Cardiac fibroblast (primary cell): ENCODE measurements at places on chromosomes 7 and 10.

DNA sequence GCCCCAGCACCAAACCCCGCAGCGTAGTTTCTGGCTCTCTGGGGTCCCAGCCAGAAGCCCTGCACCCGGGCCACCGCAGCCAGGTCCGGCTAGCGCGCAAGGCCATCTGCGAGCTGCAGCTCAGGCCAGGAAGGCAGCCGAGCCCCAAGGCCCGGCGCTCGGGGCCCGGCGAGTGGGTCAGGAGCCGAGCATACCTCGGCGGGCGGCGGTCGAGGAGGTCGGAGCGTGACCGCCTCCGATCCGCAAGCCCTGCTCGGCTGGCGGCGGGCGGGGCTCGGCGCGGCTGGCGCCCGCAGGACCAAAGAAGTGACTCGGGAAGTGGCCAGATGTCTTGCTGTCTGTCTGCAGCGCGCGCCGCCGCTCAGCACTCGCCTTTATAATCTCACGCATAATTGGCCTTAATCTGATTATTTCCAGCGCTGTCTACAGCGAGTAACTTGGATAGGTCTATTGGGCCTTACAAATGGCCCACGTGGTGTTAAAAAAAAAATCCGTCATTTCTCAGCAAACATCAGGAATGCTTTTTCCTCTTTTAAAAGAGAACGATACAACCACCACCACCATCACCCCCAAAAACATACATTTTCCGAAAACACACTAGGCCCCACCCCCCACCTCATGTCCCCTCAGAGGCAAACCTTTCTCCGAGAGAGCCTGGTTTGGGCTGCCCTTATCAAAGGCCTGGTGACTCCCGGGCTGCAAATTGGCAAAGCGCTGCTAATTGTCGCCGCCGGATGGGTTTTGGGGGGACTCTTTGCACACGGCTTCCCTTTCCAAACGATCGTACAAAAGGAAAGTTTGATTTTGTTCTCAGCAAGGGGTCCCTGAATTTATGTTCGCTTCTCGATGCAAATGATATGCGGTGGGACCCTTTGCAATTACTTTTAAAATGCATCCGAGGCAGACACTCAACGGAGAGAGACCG, at the start of gene DRGX:
TSS of gene DRGX (minus strand) at position 349 of the 925 bp plus-strand sequence. CDS start 649 bp downstream, outside the sequence.
- DNase-seq = no peak

DNA sequence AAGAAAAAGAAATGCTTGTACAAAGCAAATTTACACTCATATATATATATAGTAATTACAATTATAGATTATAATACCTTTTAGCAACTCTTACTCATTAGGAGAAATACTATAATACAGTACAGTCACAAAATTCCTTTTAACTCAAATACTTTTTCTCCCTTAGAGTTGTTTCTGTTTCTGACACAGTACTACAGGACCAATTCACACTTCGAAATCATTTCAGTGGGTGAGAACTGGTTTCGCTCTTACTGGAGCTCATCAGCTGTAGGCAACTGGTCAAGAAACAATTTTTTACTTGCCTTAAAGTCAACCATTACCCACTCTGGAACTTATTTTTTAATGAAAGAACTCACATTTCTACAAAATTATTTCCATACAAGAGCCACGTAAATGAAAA, 6.0 kb downstream of the CCDC186 start:
- no peak for DNase-seq

GRCh38 chr10:96724621-96725020, 4.3 kb upstream of the PIK3AP1 start:
- no peak for DNase-seq

- DNase-seq = peak; percentile 45
Measured at GRCh38 chr7:30028749-30029635, 780 bp downstream of the PLEKHA8 start.

DNA sequence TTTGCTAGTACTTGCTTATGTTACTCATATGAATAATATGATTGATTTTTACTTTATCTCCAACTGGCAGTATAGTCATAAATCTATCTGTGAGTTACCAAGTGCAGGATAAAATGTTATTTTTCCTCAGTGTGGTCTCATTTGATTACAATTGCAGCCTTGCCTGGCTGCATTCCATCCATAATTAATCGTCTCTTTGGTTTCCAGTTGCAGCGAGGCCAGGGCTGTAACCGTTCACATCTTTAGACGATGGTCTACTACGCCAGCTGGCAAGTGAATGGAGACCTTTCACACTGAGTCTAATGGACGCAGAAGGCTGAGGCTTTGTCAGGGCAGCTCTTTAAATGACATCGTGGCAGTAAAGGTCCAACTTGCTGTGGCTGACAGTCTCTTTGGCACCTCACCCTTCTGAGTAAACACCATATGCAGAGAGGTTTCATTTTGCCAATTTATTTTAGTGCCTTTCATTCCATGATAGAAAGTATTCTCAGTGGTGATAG, 84.0 kb downstream of the ARL4A start:
- no peak for DNase-seq

GRCh38 chr10:1589257-1589656, 148.1 kb downstream of the ADARB2 start:
- DNase-seq = no peak

DNA sequence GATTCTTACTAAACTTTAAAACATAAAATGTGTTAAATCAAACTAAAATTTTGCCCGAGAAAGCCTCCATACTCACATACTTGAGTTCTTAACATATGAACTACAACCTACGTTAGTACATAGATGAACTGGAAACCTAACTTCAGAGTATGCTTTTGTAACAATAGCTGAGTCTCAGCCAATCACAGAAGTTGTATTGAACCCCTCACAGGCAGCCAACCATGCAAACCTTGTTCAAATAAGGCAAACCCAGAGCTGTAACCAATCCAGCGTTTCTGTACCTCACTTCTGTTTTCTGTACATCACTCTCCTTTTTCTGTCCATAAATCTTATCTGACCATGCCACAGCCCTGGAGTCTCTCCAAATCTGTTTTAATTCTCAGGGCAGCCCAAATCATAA, 157.3 kb upstream of the COL1A2 start:
- no peak for DNase-seq

GRCh38 chr7:11319491-11320274, 346.0 kb downstream of the PHF14 start:
- DNase-seq = no peak

GRCh38 chr10:36053775-36054174, 411.7 kb upstream of the FZD8 start:
- no peak for DNase-seq

DNA sequence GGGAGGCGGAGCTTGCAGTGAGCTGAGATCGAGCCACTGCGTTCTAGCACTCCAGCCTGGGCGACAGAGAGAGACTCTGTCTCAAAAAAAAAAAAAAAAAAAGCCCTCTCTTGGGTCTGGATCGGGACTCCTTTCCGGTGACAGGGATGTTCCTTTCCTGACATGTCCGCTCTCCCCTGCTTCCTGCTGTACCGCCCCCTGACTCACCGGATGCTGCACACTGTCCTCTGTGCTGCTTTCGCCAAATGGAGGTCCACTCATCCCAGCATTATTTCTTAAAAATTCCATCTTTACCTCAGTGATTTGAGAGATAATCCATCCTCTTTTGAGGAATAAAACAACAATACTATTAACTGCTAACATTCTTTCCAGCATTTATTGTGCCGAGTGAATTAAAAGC, 113.8 kb upstream of the EEPD1 start:
- peak; percentile 21 for DNase-seq

DNA sequence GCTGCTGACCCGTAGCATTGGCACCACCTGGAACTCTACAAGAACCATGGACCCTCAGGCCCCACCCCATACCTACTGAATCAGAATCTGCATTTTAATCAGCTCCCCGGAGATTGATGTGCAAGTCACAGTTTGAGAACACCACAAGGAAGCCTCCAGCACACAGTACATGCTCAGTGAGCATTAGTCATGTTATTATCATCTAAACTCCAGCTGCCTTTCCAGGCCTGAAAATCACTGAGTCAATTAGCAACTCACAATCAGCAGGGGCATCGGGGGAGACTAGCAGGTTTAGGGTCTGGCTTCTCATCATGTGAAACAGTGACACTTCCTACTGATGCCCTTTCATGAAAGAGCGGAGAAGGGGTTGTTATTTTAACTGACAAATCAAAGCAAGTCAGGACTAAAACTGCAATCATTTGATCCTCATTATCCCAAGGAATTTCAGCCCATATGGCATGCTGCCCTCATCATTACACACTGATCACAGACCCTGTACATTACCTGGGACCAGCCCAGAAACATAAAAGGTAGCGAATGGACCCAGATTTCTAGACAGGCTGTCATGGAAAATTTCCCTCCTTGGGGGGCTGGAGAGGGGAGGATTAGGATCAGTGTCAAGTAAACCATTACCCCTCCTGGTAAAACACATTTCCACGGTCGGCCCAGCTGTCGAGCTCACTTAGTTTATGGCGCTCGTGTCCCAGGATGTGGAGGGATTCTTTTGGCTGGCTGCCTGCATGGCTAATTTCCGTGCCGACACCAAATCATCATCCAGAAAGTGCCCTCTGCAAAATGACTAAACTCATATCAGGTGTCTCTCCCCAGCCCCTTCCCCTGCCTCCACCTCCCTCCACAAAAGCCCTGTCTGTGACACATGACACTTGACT, 122.8 kb downstream of the PRLHR start:
- no peak for DNase-seq

- DNase-seq = no peak
Measured at GRCh38 chr10:131679926-131680325, 220.9 kb upstream of the PPP2R2D start.

DNA sequence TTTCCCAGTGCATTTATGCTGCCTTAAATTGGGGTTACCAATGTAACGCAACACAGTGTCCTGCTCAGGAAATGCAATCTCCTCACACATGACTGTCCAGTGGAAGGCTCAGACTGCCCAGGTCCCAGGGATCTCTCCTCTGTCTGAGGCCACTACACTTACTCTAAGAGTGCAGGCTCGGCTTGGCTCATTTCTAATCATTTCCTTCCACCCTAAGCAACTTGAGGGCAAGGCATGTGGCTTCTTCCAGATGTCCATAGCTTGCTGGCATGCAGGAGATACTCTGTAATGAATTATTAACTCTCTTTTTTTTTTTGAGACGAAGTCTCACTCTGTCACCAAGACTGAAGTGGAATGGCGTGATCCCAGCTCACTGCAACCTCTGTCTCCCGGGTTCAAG, 23.7 kb downstream of the PLAC9 start:
- no peak for DNase-seq

DNA sequence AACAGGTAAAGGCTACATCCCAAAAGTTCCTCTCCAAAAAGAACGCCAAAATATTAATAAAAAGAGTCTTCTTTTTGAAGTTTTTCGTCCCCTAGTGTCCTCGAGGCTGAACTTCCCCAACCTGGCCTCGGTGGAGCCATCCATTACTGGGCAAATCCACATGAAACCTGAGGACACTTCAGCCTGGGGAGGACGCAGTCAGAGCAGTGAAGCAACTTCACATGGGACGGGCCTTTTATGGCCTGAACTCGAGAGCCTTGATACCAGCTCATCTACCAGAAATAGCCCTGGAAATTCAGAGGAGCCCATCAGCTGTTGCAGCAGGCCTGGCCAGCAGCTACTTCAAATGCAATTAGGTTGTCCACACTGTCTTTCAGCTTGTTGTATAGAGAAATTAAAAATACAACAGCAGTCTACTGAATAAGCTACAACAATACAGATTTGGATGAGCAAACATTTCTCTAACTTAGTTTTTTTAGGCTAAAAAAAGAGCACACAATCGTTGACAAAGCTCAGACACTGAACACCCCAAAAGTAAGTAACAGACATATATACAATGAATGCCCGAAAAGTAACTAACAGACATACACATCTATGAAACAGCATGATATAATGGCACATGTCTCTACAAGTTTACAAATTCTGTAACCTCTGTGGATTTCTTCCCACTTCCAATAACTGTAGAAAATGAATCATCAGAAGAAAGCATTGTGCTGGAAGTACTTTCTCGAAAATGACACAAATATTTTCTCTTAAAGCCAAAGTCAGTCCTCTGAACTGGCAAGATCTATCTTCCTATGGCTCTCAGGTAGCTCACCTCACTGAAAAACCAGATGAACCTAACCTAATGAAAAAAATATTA, at the start of gene SVIL:
TSS of gene SVIL (minus strand) at position 208 of the 862 bp plus-strand sequence. CDS start 79,913 bp downstream, outside the sequence.
- peak; percentile 90 for DNase-seq

GRCh38 chr10:131587976-131588680, 276.6 kb upstream of the TCERG1L start:
- no peak for DNase-seq

DNA sequence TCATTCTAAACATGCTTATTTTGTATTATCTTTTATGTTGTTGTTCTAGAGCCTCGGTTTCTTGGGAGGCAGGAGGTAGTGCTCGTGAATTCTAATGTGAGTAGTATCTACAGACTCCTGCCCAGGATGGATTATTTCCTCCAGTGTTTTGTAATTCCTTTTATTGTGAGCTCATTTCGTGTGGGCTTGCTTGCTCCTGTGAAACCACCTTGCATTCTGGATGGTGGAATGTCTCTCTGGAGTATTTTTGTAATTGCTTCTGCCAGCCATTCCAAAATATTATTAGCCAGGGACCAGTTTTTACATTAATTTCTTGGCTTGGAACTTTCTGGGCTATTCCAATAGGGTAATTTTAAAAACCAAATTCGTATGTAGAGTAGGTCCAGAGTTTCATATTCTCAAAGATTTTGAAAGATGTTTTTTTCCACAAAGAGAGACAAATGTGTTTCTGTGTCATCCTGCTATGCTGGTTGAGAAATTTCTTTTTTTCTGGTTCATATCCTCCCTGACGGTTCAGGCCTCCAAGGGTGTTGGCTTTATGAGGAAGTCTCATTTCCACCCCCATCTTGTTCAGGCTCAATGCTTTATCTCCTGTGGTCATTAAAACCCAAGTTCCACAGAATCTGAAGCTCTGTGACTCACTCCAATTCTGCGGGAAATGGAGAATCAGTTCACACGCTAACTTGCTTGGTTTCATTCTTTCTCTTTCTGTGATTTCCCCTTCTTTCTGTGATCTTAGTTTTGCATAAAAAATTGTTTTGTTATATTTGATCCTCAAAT, 41.7 kb upstream of the CALD1 start:
- peak; percentile 86 for DNase-seq

GRCh38 chr7:129457101-129457500, 22.9 kb downstream of the STRIP2 start:
- no peak for DNase-seq

GRCh38 chr10:84241185-84241790, at the start of gene LRIT1:
LRIT1 (minus strand) TSS chr10:84241546; CDS start chr10:84241439, 107 bp downstream.
- no peak for DNase-seq

- DNase-seq = no peak
Measured at GRCh38 chr10:30861221-30861620, 170.4 kb downstream of the ZNF438 start.

DNA sequence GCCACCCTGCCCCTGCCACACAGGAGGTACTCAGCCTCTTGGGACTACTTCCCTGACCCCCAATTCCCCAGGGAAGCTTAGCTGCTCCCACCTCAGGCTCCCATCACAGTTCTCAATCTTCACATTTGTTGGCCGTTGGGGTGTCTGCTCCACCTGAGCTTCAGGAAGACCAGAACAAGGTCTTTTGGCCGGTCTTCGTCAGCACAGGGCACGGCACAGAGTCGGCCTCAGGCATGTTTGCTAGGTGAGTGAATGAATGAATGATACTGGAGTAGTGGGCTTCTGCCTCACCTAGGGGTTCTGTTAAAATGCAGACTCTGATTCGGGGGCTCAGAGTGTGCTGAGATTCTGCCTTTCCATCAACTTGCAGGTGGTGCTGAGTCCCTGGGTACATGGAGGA, 20.3 kb downstream of the GPRIN2 start:
- no peak for DNase-seq
